Endothelial cell of umbilical vein (primary cell): ENCODE measurements at places on chromosomes 12 and 14. TPM values are rescaled to one million over a fixed set of nuclear protein-coding genes. Genes with fewer than 3 reads are reported as not detected.

DNA sequence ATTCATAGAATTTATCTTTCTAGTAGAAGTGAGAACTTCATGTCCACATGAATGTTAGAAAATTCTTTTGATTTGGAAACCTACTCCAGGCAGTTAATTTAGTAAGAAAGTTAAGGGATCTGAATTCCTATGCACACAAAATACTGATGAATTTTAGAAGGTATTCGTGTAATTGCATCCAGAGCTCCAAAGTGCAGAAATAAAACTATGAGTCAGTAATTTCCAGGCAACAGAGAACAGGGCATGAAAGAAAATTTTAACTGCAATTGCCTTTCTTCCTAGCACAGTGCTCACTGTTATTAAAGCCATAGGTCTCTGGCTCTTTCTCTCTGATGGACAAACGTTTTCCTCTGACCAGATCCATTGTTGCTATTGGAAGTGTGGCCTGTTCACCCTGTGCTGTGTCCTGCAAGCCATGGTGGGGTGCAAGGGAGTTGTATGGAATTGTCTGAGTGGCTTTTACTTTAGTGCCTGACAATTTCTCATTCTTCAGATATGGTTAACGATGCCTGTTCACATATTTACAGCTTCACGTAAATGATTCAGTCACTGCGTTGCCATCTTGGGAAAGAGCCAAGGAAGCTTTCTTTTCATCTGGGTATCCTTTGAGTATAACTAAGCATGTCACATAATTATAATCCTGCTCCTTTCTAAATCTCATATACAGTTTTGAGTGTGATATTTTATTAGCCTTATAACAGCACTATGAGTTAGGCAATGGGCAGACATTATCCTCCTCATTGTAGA is 145.1 kb downstream of the ACSS3 start:
- DNase-seq: no peak

DNA sequence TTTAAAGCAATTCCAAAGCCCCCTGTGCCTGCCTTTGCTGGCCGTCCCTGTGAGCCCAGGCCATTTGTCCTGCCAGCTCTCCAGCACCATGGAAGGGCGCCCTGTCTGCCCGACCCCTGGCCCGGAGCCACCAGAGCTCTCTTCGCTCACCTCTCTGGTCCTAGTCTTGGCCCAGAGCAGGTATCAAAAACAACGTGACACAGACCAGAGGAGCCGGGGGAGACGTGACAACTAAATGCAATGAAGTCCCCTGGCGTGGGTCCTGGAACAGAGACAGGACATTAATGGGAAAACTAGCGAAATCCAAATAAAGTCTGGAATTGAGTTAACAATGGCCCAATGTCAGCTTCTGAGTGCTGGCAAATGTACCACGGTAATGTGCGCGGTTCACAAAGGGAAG is 83.2 kb upstream of the DIO3 start:
- DNase-seq: no peak

DNA sequence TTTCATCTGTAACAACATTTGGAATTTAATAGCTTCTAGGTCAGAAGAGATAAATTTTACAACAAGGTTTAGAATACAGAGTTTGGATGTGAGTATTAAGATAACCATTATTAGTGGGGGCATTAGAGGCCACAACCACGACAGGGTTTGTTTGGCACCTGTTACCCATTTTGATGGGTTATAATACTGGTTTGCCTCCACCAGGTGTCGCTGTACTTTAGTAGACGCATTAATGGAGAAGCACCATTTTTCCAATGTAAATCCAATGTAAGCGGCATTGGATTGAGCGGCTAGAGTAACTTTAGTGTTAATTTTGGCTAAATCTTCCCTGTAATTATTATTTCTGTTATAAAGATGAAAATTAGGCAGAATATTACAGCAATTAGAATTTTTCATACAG is 136.2 kb downstream of the SLCO1B3 start:
- peak; percentile 22 for DNase-seq

DNA sequence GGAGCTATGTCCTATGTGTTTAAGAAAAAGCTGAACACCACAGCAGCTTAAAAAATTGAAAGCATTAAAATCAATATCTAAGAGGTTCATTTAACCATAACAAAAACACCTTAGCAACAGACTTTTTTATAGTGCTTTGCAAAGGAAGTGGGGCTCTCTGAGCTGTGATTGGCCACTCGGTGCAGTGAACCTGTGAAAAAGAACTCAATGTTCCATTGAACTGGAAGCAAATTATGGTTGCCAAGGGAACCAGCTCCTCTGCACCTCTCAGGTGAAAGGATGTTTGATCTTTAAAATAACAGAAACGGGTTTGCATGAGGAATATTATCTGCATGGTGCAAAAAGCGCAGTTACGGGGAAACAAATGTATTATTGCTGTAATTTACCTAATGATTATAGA is 149.4 kb downstream of the SNAPC1 start:
- no peak for DNase-seq

CIDEB gene
- 7.2 and 14.9 TPM in 2 replicates for polyA plus RNA-seq

GRCh38 chr14:24417832-24418491 is 11.5 kb downstream of the CBLN3 start:
- DNase-seq: no peak

DNA sequence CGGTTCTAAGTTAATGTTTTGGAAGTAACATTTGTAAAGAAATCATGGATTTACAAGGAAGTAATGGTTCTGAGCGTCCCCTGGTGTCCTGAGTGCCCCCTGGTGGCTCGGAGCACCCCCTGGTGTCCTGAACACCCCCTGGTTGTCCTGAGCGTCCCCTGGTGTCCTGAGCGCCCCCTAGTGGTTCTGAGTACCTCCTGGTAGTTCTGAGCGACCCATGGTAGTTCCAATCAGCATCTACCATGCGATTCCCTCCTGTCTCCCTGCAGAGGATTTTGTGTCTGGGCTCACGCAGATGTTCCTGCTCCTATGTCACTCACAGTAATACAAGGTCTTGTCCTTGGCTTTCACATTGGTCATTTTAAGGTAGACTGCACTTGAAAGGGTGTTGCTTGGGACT is 1352.9 kb downstream of the TMEM121 start:
- no peak for DNase-seq

DNA sequence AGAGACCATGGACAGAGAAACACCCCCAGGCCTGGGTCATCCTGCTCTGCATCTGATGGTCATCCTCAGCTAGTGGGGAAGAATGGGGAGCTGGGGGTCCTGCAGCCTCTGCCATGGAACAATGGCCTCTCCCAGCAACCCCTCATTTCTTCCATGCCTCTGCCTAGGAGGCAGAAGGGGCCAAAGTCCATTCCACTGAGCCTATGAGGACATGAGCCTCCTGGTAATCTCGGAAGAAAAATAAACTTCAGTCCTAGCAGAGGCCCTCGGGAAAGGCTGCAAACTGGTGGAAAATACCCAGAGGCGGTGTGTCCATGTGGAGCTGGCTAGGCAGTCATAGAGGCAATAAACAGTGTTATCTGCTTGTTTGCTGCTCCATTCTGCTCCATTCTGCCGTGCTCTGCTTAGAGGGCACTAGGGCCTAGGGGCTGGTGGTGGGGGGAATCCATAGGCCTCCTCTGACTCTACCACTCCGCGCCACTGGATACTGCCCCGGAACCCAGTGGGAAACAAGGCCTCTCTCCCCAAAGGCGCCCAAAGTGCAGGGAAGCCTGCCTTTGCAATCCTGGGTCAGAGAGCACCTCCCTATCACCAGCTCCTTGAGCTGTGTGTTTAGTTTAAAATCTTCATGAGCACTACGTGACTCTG is 4.5 kb downstream of the PGF start:
- DNase-seq: no peak

HHIPL1 gene
- 1.3 TPM in 2 replicates for polyA plus RNA-seq

DNA sequence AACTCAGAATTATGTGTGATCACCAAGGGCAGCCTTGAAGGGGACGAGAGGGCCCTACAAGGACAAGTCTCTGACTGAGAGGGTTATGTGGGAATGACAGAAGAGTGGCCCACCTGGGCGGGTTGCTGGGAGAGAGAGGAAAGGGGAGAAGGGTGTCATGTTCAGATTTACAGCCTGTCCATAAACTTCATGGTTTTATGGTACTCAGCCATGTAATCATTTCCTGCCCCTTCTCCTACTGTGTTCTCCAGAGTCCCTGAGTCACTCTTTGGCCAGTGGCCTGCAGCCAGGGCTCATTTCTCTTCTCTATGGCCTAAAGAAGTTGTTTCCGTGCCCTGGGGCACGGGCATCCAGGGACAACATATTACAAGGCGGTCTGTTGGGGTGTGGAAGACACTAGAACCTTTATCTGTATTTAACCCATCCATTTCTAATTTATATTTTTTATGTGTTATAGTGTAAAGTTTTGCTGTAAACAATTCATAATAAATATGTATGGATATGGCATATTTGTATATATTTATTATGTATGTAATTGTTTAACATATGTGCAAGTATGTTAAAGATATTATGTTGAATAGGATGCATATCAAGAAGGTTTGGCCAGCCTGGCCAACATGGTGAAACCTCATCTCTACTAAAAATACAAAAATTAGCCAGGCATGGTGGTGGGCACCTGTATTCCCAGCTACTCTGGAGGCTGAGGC is 26.9 kb downstream of the DDX47 start:
- DNase-seq: peak; percentile 95

CHST11 gene
- polyA plus RNA-seq: 19.7 and 21.9 TPM in 2 replicates

GRCh38 chr12:52945389-52946232 is 3.3 kb upstream of the KRT18 start:
- peak; percentile 41 for DNase-seq

GRCh38 chr14:96409701-96410100 is 17.8 kb downstream of the AK7 start:
- DNase-seq: peak; percentile 20

DNA sequence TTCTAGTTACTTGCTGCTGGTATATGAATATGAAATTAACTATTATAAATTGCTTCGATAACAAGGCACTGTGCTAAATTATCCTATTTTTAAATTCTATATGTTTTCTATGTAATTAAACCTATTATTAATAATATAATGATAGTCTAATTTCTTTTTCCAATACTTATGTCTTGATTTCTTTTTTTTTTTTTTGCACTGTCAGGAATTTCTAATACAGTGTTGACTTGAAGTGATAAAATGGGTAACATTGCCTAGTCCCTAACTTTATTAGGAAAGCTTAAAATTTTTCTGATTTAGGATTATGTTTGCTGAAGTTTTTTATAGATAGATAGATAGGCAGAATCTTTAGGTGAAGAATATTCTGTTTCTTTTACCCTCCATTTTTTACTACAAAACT is 13.6 kb upstream of the DHRS7 start:
- DNase-seq: no peak

DNA sequence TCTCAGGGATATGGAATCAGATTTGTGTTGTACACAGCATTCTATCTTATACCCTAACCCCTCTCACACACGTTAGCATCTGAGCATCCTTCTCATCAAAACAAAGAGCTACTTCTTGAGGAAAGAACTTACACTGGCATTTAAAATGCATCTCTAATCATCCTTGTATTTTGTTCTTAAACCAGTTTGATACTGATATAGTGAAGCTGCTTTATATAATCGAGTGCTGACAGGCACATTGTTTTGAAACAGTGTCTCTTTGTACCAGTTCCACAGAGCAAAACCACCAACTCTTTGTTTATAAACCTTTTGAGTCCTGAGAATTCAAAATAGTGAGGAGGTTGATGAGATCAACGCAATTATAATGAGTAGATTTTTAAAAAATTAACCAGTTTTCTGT is 8.8 kb downstream of the GPR33 start:
- DNase-seq: no peak

GRCh38 chr12:105171691-105172436 is 64.1 kb downstream of the APPL2 start:
- no peak for DNase-seq
